ENCODE measurements at places on chromosomes 7 and 10.

- DNase-seq: no peak
Observed at GRCh38 chr7:139643951-139644585, 120.6 kb downstream of the CLEC2L start.

GRCh38 chr10:30803892-30804322 is 174.4 kb upstream of the LYZL2 start:
- DNase-seq: no peak

GRCh38 chr10:34153663-34154382 is 661.3 kb downstream of the PARD3 start:
- DNase-seq: no peak

- peak; percentile 7 for DNase-seq
Observed at GRCh38 chr7:29588900-29589696, 25.5 kb downstream of the PRR15 start.

DNA sequence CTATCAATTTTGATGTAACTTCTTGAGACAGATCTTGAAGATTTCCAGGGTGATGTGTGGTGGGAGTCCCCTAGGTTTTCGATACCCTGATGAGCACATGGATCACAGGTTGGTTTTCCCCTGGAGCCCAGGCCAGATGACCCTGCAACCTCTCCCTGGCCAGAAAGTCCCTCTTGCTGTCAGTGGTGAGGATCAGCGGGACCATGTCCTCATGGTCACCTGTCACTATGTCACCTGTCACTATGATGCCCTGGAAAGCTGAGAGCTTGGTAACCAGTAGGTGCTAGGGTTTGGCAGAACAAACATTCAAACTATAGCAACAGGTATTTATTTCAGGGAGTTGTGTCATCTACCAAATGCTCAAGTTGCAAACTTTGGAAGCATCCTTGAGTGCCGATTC is 197.9 kb downstream of the ARHGAP12 start:
- no peak for DNase-seq

- no peak for DNase-seq
Observed at GRCh38 chr10:91610444-91610843, 22.4 kb downstream of the PPP1R3C start.

GRCh38 chr7:33554046-33554445 is 351.3 kb upstream of the BMPER start:
- no peak for DNase-seq

DNA sequence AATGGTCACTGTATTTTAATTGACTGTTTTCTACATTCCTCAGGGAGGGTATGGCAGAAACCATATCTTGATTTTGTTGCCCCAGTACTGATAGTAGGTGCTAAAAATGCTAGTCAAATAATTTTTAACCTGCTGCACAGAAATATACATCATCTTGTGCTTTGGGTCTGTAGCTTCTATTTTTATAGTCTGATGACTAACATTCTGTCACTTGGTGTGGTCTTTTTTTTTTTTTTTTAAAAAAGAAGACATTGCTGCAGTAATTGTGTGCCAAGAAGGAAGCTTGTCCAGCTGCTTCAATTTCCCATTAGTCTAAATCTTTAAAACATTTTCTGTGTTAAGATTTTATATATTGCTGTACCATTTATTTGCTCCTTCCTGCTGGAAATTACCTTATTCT is 83.6 kb downstream of the ICA1 start:
- DNase-seq: no peak

- DNase-seq: no peak
Observed at GRCh38 chr10:113740850-113741249, 10.6 kb upstream of the PLEKHS1 start.

- DNase-seq: no peak
Observed at GRCh38 chr10:77857272-77857671, 69.3 kb downstream of the DLG5 start.

GRCh38 chr10:83222832-83223742 is 916.2 kb upstream of the GHITM start:
- DNase-seq: no peak

GRCh38 chr10:4561296-4561695 is 264.7 kb upstream of the AKR1E2 start:
- peak; percentile 2 for DNase-seq

- no peak for DNase-seq
Observed at GRCh38 chr7:76292213-76292573, 10.3 kb upstream of the HSPB1 start.

DNA sequence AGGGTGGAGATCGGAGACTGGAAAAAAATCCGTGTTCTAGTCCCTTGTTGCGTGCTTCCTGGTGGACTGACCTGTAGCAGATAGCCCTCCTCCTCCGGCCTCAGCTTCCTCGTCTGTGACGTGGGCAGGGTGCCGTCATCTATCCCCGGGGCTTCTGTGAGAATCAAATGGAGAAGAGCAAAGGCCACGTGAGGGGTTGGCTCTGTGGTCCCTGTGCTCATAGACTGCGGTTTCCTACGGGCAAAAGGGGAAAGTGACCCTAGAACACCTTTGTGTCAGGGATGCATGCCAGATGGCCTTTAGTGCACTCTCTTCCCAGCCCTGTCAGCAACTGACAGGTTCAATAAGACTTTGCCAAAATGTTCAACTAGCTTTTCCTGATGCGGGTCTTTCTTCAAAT is 33.7 kb downstream of the GRK5 start:
- no peak for DNase-seq

GRCh38 chr7:36852017-36852416 is 127.7 kb upstream of the AOAH start:
- DNase-seq: no peak

- DNase-seq: no peak
Observed at GRCh38 chr10:72502581-72502980, 123.3 kb downstream of the MICU1 start.

DNA sequence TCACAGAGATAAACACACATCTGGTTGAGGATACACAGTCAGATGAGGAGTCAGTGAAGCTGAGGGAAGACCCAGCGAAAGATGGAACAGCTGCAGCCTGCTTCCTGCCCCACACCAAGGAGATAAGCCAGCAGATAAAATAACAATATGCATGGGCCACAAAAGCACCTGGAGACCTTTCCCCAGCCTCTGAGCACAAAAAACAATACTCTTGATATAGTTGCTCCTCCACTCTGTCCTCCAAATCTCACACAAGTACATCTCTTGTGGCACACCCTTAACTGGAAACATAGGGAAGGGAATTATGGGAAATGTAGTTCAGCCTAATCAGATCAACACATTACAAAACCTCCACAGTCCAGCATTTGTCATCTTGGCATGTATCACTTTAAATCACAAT is 9.7 kb upstream of the FHIP2A start:
- DNase-seq: no peak

DNA sequence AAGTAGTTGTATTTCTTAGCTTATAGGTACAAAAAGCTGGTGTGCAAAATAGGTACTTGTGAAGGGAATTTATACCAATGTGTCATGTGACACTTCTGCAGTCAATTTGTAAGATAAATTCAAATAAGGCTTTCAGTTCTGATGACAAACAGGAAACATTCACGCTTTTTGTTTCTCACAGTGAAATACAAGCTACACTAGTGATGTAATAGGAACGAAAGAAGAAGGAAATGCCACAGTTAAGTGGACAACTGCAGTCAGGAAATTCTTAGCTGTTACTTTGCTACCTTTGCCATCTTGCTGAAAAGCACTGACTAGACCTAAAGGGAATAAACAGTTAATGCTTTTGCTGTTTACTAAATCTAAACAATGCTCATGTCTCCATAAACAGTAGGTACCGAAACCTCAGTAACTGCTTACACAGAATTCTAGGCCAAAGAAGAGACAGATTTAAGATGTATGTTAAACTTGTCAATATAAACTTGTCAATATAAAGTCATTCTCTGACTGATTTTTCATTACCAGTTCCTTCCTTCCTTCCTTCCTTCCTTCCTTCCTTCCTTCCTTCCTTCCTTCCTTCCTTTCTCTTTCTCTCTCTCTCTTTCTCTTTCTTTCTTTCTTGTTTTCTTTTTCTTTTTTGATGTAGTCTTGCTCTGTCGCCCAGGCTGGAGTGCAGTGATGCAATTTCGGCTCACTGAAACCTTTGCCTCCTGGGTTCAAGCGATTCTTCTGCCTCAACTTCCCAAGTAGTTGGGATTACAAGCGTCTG is 10.1 kb downstream of the OTUD1 start:
- no peak for DNase-seq

DNA sequence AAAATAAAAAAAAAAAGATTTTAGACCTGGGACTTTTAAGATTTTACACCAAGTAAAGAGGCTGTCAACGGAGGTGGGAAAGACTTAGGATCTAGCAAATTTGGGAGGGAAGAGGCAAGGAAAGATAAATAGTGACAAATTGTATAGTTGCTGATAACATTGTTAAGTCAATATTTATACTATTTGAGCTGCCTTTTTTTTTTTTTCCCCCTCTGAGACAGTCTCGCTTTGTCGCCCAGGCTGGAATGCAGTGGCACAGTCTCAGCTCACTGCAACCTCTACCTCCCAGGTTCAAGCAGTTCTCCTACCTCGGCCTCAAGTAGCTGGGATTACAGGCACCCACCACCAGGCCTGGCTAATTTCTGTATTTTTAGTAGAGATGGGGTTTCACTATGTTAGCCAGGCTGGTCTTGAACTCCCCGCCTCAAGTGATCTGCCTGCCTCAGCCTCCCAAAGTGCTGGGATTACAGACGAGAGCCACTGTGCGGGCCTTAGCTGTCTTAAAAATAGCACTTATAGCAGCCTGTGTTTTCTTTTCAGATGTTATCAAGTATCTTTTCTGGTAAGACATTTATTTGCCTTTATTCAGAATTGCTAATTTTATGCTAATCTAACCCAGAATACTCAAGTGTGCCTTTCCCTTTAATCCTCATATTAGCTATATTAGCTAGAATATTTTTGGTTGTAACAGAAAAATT is 94.5 kb downstream of the MMRN2 start:
- no peak for DNase-seq

DNA sequence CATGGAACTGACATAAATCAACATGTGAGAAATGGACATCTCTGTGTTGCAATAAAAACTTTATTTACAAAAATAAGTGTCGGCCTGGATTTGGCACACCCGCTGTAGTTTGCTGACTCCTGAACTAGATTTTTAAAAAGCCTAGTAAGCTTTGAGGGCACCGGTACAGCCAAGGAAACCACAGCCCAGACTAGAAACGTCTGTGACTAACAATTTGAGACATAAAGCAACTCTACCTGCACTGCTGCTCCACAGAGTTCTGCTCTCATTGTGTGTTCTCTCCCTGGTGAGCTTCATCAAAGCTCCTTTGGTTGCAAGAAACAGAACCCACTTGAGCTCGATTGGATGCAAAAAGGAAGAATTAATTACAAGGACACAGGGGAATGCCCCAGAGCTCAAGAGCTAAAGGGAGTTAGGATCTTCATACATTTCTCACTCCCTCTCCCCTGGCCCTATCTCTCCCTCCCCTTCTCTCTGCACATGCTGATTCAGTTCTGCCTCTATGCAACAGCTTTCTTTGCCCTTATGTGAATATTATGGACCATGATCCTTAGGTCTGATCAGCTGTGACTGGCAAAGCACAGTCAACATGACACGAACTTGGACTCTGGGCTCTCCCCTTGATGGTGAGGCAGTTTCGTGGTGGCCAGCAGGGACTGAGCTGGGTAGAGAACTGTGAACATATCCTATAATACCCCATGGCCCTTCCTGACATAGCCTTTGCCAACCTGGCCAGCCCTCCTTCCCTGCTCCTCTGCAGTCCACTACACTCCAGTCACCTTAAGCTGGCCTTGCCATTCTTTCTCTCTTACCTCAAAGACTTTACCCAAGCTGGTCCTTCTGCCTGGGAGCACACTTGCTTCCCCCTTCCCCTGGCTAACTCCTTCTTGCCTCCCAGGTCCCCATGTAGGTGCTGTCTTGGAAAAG is 77.5 kb upstream of the YAE1 start:
- DNase-seq: no peak

GRCh38 chr7:127819975-127820731 is 168.2 kb downstream of the SND1 start:
- no peak for DNase-seq

DNA sequence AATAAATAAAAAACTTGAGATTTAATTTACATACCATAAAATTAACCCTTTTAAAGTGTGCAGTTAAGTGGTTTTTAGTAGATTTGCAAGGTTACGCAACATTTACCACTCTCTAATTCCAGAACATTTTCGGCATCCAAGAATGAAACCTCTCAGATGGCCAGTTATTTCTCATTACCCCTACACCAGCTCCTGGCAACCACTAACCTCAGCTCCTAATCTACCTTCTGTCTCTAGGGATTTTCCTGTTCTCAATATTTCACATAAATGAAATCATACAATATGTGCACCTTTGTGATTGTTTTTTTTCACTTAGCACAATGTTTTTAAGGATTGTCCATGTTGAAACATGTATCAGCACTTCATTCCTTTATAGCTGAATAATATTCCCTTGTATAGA is 45.1 kb downstream of the INPP5F start:
- no peak for DNase-seq

- peak; percentile 28 for DNase-seq
Observed at GRCh38 chr10:77687621-77688020, 50.0 kb upstream of the KCNMA1 start.
